ENCODE measurements at places on chromosomes 6 and 20.
A peak's percentile ranks its signal among the peaks of the same experiment; 100 is the strongest.

GRCh38 chr20:36479938-36480337, 61.4 kb upstream of the MYL9 start:
- DNase-seq, result no peak

GRCh38 chr6:142907544-142907943, 37.4 kb downstream of the HIVEP2 start:
- no peak for DNase-seq

DNA sequence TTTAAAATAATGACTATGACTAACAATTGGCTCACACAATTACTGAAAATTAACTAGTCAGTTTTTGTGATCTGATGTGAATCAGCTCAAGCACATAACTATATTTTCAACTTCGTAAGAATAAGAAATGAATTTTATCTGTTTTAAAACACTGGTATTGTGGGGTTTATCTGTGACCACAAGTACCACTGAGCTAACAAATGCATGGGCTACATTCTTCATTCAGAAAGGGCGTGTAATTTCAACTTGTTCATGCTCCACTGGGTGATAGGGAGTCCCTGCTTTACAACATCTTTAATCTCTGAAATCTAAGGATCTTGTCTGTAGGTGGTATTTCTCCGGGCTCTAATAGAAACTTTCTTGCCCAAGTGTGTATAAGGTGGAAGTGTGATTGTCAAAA, 1311.5 kb upstream of the GJE1 start:
- DNase-seq, result no peak

DNA sequence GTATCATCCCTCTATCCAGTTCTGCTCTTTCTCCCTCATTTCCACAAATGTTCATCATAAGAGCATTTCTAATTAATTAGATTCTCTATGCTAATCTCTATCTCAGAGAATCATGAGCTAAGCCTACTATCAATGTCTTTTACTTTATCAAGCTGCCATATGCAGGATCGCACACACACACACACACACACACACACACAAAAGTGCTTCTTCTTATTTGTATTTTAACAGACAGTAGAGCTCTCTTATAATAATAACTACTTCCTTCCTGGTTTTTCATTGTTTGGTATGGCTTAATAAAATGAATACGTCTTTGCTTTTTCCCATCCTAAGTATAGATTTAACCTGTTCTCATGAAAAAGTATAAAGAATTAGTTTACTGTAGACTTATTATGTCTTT, 170.2 kb downstream of the HAO1 start:
- DNase-seq, result no peak

- no peak for DNase-seq
These were observed 382.0 kb downstream of the TAF4 start for GRCh38 chr20:61683721-61684120.

DNA sequence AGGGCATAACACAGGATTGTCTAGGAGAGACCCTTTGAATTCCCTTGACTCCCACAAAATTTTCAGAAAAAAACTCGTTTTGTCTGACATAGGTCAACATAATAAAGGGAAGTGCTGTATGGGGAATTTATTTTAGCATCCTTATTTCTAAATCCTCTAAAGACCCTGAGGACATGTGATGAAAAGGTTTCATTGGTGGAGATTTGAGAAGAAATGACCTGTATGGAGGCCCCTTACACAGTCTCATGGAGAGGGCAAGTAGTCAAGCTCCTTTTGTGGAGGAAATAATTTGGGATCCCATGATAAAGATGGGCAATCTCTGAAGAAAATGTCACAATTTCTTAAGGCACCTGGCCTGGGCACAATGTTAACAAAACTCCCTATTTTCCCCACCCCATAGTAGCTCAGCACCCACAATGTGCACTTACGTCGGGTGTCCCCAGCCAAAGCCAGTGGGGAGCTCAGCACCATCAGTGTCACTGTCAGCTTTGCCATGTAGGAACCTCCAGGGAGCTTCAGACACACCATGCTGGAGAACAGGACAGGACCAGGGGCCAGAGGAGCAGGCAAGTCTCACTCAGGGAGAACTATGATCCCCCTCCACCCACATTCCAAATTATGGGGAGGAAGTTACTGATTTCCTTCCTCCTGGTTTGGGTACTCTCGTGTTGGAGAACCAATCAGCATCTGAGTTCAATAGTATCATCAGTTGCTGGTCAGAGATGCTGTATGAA, at the start of gene HLA-DRB5:
HLA-DRB5 (minus strand) TSS at position 591 of the 734 bp plus-strand sequence; CDS start at position 528, 63 bp downstream.
- no peak for DNase-seq

DNA sequence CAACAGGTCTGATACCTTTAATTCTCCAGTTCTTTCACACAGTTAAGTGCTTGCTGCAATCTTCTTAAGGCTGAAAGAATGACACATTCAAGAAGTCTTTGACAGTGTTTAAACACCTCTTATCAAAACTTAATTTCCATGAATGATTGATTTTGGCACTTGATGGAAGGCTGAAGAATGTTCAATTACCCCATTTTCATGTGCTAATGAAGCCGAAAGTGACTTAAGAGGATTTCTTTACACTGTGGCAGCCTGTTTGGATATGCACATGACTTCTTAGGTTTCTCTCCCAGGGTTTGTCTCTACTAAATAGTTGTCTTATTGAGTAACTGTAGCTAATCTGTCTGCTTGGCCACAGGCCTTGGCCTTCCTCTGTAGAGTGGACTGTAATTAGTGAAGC, 81.1 kb upstream of the PRDM1 start:
- no peak for DNase-seq

GRCh38 chr6:89618026-89618425, 20.5 kb downstream of the LYRM2 start:
- DNase-seq, result no peak

- DNase-seq, result peak; percentile 24
These were observed 102.1 kb downstream of the CEBPB start for GRCh38 chr20:50292591-50293283.

All from stimulated activated CD4-positive, alpha-beta T cell treated with anti-CD3 and anti-CD28 coated beads, Interleukin-4, amount 100 ng/mL, for 4 hours (primary cell).